IPS DF 6.9 (cell line): ENCODE measurements at places on chromosomes 5 and 9.

GRCh38 chr9:14881006-14881405 lies 29.2 kb downstream of the FREM1 start:
- DNase-seq = no peak

DNA sequence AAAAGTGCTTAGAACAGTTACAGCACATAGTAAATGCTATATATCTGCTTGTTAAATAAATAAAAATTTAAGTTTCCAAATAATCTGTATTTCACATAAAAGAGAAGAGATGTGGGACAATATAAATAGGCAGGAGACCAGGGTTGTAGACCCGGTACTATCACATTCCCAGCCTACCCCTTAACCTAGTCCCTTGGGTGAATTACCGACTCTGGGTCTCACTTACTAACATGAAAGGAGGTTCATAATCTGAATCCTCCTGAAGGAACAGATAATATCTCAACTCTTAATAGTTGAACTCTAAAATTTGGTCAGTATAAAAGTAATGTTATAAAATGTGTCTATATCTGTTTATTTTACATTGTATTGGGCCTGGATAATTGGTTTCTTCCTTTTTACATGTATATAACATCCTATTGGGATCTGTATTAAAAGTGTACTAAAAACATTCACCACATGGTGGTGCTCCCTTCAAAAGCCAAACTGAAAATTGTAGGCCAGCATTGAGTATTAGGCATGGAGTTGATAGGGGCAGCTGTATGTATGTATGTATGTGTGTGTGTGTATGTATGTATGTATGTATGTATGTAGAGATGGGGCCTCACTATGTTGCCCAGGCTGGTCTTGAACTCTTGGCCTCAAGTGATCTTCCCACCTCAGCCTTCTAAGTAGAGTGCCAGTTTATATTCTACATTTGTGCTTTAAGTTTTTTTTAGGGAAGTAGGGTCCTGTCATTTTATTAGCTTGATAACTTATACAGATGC lies 64.2 kb upstream of the ABL1 start:
- DNase-seq = no peak

DNA sequence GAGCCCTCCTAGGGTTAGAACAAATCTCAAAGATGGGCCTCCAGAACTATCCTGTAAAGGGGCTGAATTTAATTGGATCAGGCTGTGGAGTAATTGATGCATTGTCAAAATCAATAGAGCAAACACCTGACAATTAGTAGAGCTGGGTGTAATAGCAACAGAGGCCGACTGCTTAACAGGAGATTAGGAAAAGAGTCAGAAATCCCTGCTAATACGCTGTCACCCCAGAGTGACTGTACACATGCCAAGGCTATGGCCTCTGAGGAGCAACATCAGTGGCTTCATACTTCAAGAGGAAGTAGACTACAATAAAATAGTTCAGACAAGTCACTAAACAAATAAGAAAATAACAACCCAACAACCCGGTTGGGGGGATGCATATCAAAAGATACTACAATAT lies 18.7 kb upstream of the GRPEL2 start:
- no peak for DNase-seq

DNA sequence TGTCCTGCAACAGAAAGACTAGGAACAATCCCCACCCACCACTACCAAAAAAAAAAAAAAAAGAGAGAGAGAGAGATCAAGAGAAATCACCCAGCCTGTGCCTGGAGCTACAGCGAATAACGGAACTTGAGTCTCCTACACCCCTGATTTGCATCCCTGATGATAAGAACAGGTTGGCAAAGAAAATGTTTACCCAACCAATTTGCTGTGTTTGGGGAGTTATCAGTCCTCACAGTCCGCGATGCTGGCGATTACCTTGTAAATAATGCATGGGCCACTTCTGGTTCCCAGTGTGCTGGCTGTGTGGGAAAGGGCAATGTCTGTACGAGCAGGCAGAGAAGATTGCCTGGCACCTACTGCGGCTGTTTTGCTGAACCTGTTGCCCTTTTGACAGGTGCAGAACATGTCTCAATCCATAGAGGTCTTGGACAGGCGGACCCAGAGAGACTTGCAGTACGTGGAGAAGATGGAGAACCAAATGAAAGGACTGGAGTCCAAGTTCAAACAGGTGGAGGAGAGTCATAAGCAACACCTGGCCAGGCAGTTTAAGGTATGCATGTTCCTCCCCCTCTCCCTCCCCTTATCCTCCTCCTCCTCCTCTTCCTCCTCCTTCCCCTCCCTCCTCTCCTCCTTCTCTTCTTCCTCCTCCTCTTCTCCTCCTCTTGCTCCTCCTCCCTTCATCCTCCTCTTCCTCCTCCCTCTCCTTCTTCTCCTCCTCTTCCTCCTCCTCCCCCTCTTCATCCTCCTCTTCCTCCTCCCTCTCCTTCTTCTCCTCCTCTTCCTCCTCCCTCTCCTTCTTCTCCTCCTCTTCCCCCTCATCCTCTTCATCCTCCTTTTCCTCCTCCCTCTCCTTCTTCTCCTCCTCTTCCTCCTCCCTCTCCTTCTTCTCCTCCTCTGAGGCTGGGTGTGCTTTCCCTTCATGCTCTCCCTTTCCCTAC lies 8.3 kb downstream of the OLFM1 start:
- DNase-seq = no peak

GRCh38 chr5:153699035-153699434 lies 208.6 kb downstream of the GRIA1 start:
- no peak for DNase-seq

DNA sequence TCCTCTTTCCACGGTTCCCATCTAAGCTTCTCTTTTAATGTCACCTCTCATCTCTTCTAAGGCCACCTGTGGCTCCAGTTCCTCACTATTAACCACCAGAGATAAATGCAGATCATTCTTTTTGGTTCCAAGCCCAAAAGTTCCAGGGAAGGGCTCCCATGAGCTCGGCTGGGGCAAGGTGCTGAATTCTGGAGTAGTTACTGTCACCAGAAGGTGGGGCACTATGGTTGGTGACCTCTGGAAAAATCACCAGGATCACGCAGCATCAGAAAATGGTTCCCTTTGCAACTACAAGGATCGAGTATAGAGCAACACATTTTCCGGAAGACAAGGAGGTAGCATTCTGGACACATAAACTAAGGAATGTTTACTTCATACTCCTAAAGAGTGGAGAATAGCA lies 528.7 kb upstream of the DAP start:
- no peak for DNase-seq

GRCh38 chr9:136835932-136836904 lies 6.1 kb upstream of the AJM1 start:
- no peak for DNase-seq

DNA sequence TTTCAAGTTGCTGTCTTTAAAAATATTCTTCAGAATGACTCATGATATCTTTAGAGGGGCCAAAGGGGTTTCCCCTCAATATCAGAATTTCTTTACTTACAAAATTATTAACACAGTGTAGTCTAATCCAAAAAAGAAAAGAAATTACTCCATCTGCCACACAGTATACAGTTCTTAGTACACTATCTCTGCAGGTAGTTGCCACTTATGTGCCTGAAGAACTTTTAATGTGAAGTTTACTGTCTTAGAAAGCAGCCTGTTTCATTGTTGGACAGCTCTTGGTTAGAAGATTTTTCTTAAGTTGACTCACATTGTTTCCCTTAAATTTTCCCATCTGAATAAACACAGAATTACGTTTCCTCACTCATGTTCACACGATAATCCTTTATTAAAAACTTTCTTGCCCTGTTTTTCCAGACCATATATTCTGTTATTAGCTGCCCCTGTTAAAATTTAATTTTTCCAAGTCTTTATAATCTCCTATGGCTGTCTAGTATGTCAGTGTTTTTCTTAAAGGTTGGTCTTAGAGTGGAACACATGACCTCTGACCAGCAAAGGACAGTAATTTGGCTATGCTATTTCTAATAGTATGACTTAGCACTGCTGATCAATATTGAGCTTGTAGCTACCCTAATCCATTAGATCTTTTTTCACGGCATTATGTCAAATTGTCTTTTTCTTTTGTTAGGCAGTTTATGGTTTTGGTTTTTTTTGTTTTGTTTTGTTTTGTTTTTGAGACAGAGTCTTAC lies 21.8 kb upstream of the FKTN start:
- no peak for DNase-seq

DNA sequence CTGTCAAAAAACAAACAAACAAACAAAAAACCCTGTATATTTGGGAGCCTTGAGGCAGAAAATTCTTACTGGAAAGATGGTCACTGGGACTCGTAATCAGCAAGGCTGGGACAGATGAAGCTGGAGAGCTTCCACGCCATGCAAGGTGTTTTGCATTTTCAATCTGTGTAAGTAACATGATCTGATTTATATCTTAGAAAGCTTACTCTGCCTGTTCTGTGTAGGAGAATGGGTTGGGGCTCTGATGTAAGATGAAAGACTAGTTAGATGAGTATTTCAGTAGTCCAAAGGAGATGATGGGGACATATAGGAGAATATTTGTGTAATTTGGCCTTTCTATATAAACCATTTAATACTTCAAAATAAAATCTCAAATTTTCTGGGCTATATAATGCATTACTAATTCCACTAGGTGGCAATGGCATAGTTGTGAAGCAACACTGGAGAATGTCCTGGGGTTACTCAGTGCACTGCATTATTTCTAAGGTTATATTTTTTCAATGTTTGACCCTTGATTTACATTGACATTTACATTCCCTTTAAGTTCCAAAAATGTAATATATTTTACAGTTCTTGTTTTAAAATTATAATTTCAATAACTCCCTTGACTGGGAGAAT lies 21.9 kb upstream of the FSD1L start:
- no peak for DNase-seq

DNA sequence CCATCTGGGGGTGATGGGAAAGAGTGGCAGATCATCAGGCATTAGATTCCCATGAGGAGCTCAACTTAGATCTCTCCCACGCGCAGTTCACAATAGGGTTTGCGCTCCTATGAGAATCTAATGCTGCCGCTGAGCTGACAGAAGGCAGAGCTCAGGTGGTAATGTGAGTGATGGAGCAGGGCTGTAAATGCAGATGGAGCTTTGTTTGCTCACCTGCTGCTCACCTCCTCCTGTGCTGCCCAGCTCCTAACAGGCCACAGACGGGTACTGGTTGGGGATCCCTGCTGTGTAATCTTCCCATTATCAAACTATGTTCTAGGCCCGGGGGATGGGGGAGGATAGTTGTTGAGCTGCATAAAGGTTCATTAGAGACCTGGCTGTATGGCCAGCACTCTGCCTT lies 58.4 kb downstream of the UGCG start:
- DNase-seq = no peak

- DNase-seq = no peak
These were observed 161.5 kb upstream of the DMAC1 start for GRCh38 chr9:7961076-7961475.

- no peak for DNase-seq
These were observed 68.4 kb downstream of the ENTREP1 start for GRCh38 chr9:69393425-69393824.

DNA sequence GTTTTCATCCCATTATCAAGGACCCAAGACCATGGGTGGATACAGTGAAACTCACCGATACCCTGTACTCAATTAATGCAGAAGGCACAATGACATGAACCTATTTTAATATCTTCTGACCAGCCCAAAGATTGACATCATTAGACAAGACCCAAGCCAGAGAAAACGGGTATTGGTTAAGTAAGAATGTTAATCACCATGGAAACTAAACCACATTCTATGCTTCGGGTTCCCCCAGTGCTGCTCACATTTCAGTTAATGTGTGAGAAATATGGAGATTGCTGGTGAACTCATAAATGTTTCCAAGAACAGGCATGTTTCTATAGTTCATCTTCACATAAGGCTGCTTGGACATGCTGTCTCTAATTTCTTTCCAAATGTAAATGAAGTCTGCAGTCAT lies 77.0 kb downstream of the IRX2 start:
- no peak for DNase-seq

GRCh38 chr5:179817470-179817840 lies 3.2 kb upstream of the SQSTM1 start:
- DNase-seq = no peak

GRCh38 chr9:81517954-81518353 lies 171.4 kb downstream of the TLE1 start:
- no peak for DNase-seq

- no peak for DNase-seq
These were observed 89.5 kb upstream of the GRIA1 start for GRCh38 chr5:153400931-153401330.

GRCh38 chr5:132237141-132237540 lies 9.5 kb upstream of the P4HA2 start:
- DNase-seq = no peak
